ENCODE measurements at places on chromosomes 2 and 18.

DNA sequence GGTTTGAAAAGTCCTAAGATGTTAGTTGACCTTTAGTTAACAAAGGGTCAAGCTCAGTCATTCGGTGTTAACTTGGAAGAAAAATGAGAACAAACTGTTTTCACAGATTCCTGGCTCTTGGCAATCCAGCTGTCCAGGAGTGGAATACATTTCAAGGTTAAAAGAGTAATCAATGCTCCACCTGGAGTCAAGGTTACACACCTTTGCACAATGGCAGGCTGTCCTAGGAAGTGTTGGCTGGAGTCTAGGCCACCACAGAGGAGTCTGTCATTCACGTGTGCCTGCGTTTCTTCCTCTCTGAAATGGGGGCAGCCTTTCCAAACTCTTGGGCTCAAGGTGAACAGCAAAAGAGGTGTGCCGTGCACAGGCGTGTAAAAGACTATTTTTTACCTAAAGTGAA is 6.3 kb upstream of the ID2 start:
- DNase-seq: no peak

DNA sequence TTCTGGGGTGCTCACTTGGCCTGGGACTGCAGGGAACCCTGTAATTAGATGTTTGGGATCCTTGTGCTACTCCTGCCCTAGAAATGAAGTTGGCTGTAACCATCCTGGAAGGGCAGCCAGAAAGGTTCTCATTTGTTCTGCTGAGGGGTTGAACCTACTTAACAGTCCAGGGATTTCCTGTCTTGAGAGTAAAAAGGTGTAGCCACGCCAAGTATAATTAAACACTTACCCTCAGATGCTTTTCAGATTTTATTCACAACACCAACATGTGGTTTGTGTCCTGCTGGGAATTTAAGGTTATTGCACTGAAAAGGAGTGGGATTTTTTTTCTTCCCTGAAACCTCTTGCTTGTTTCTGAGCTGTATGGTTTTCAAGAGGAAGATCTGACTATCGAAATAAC is 222.4 kb upstream of the APCDD1 start:
- no peak for DNase-seq

- no peak for DNase-seq
These were observed 121.8 kb downstream of the TGFA start for GRCh38 chr2:70431716-70432347.

GRCh38 chr18:35572644-35573043 is 8.9 kb upstream of the GALNT1 start:
- no peak for DNase-seq

GRCh38 chr2:32632089-32632488 is 4.2 kb downstream of the TTC27 start:
- no peak for DNase-seq

GRCh38 chr2:182606728-182607681 is 109.1 kb upstream of the DNAJC10 start:
- DNase-seq: no peak

- no peak for DNase-seq
These were observed 25.4 kb downstream of the UXS1 start for GRCh38 chr2:106168657-106169056.

DNA sequence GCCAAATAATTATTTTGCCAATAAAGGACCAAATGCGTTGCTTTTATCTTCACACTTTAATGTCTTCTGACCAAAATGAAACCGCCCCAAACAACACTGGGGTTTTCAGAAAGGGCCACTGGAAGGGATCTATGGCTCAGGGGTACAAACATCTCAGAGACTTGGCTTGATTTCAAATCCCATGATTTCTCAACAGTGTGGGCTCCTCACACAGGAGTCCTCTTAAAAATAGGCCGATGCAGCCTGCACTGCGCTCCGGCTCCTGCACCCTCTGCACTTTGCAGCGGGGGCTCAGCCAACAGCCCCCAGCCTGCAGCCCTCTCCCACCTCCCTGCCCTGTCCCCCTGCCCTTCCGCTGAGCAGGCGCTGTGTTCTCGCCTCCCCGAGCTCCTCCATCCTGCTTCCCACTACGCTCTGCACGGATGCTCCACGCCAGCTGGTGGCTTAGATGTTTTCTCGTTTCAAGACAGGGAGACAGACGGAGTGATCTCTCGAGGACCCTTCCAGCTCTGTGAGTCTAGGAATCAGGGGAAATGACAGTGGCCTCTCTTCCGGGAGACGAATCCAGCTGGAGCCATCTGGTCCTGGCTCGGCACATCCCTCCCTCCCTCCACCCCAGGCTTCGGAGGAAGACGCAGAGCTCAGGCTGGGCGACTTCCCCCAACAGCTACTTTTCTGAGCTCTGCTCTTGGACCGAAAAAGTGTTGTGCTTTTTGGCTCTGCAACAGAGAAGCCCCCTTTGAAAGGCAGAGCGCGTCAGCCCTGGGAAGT is 71.4 kb downstream of the KCNF1 start:
- DNase-seq: no peak

- DNase-seq: no peak
These were observed 5.8 kb upstream of the SAG start for GRCh38 chr2:233301811-233302210.

DNA sequence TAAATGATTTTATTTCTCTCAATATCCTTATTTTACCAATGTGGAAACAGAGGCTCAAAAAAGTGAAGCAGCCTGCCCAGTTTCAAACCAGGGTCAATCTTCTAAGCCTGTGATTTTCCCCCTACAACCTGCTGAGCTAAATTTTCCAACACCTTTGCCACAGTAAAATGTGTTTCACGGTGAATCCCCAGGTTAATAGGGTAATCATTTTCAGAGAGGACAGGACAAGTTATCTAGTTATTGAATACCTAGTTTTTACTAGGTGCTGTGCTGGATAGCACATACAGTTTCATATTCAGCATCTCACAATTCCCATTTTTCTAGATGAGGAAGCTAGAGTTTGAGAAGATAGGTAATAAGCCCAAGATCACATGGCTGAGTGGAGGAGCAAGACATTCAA is 236.6 kb downstream of the PTH2R start:
- no peak for DNase-seq

DNA sequence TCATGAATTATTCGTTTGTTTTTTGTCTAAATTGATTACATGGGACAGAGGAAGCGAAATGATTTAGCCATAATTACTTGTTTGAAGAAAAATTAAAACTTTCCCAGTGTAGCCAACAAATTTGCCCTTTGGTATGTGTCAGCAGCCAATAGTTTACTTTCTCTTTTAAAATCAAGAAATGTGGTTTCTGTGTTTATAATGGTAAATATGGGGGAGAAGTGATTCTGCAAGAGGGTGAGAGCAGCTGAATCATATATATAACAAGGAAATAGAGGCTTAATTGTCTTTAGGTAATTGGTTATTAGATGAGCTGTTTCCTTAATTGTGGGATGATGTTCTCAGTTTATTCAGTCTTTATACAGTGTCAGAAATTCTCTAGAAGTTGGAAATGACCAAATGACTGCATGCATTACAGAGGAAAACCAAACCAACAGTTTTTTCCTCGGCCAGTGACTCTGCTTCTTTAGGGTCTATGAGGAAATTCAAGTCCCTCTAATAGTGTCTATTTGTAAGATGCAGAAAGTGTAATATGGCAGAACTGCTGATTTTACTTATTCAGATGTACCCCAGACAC is 132.9 kb downstream of the AGPS start:
- no peak for DNase-seq

DNA sequence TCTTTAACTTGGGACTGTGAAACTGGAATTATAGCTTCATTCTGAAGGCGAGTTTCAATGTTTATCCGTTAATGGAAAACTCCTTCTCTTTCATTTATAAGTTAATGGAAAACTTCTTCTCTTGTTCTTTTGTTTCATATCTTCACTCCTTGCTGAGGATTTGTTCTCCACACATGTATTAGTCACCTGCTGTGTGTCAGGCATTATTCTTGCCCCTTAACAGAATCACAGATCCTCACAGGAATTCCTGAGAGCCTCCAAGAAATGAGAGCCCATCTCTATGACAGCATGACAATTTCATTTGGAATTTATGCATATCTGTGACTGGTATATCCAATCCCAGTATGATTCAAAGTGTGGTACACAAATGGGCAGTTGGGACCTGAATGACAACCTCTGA is 545.8 kb downstream of the BCL11A start:
- no peak for DNase-seq

- DNase-seq: no peak
These were observed 13.0 kb upstream of the SLC9A2 start for GRCh38 chr2:102606353-102606752.

- no peak for DNase-seq
These were observed 41.5 kb upstream of the MC4R start for GRCh38 chr18:60413944-60414547.

- no peak for DNase-seq
These were observed 67.9 kb downstream of the COL6A3 start for GRCh38 chr2:237345891-237346640.
